ENCODE measurements at places on chromosomes 16 and 17.

DNA sequence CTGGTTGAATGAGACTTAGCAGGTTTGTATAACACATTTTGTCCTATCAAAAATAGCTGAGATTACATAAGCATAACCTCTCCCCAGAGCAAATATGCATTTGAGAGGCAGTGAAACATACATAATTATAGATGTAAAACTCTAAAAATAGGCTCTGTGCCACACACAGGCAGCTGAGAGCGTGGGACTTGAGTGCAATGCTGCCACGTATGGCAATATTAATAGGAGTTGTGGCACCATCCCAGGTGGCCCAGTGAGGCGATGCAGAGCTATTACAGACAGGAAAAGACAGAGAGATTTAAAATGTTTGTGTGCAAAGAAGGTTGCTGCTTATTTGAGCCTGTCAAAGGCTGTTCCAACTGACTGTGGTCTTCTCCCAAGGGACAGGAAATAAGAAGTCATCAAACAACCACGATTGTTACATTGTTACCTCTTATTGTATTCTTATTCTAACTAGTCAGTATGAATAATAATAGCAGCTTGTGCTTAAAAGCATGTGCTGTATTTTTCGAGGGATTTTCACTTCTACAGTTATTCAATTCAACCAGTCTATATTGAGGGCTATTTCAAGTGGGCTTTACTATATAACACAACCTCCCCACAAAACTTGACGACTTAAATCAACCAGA, 116.5 kb downstream of the SALL1 start:
- no peak for DNase-seq

GRCh38 chr17:45953561-45953960, 45.5 kb upstream of the STH start:
- no peak for DNase-seq

- DNase-seq = no peak
Observed at GRCh38 chr17:79019632-79020584, 4.1 kb upstream of the C1QTNF1 start.

GRCh38 chr17:8674344-8675305, 44.1 kb upstream of the MYH10 start:
- no peak for DNase-seq

- DNase-seq = no peak
Observed at GRCh38 chr17:1995321-1995892, 29.7 kb downstream of the RTN4RL1 start.

DNA sequence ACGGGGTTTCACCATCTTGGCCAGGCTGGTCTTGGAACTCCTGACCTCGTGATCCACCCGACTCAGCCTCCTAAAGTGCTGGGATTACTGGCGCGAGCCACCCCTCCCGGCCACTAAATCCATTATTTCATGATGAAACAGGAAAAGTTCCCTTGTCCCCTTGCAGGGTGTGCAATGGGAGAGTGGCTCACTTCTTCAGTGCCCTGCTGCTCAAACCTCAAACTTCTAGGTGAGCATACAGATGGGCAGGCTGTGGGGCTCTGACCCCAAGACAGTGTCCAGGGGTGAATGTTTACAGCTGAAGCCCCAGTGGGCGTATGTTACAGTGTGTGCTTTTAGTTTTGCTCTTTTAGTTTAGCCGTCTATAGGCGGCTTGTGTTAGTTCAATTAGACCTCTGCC, 34.7 kb downstream of the GJC1 start:
- no peak for DNase-seq

- no peak for DNase-seq
Observed at GRCh38 chr17:38970128-38970527, 2.9 kb upstream of the FBXO47 start.

- DNase-seq = no peak
Observed at GRCh38 chr16:57689762-57690558, 4.6 kb upstream of the DRC7 start.

- no peak for DNase-seq
Observed at GRCh38 chr17:67178555-67178954, 66.4 kb downstream of the HELZ start.

GRCh38 chr17:77372444-77373298, 231.9 kb downstream of the SEC14L1 start:
- no peak for DNase-seq

DNA sequence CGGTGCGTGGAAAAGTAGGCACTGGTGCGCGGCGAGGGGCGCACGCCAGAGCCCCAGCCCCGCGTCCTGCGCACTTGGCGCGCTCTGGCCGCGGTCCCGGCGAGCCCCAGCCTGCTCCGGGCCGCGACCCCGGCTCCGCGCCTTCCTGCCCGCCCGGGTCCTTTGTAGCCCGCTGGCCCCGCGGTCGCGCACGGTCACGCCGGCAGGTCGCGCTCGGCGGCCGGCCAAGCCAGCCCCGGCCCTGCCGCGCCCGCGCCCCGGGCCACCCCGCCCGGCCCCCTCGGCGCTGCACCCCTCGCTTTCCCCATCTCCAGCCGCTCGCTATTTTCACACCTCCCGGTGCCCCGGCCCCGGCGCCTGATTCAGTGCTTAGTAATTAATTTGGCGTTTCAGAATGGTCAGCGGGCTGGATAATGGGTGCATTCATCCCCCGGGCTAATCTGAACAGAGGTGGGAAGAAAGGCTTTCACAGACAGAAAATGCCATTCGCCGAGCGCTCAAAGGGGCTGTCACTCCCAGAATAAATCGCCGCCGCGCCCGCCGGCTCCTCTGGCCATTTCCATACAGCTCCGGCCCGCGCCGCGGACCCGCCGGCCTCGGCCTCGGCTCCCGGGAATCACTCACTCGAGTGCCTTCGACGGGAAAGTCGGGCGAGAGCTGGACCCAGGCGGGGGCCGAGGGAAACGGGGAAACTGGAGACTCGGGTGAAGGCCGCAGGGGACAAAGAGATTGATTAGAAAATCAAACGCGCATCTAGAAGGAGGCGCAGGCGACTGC, 17.8 kb upstream of the NTN1 start:
- DNase-seq = no peak

- DNase-seq = no peak
Observed at GRCh38 chr17:64448665-64449512, at the start of gene MILR1. Gene MILR1 (plus strand): TSS chr17:64449115. CDS start chr17:64449169, 54 bp downstream.

DNA sequence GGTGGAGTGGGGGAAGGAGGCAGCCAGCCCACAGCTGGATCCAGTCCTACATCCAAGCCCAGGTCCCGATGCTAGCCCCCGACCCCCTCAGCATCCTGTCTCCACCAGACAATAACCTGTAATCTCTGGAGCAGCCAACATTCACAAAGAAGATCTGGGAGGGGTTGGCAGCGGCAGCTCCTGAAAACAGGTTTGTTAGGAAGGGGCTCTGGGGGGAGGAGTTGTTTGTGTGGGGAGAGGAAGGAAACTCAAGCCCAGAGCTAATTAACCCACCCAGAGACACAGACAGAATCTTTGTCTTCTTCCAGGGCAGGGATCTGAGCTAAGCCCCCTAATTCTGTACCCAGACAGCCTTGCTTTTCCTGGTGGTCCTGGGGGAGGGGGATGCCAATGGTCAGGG, 4.6 kb upstream of the C17orf113 start:
- DNase-seq = no peak

DNA sequence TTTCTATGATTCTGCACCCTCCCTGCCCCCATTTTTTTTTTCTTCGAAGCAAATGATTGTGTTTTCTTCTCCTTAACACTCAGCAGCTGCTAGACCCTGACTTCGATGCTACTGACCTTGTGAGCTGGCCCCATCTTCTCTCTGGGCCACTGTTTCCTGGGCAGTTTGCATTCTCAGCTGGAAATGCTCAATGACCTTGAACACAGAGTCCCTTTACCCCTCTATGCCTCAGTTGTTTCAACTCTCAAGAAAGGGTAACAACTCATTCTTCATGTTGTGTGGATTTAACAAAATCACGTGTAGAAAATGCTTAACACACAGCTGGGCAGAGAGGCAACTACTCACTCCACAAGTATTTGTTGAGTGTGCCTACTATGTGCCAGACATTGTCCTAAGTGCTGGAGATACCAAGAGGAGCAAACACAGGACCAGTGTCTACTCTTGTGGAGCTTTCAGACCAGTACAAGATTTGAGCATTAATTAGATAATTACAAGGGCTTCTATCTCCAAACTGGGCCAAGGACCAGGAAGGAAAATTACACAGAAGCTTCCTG, 66.2 kb downstream of the IQCK start:
- no peak for DNase-seq

DNA sequence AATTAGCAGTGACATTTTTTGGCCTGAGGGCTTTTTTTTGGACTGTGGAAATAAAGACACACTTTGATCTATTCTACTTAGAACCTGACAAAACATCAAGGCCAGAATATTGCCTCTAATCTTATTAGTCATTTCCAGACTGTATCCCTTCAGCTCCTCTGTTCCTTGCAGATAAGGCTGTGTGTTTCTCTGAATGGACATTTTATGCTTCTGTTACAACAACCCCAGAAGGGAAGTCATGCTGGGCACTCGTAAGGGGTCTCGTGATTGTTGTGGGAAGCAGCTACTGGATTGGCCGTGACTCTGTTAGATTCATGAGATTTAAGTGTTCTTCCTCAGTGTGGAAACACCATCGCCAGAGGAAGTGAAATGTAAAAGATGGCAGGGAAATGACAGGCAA, 31.6 kb upstream of the HS3ST2 start:
- no peak for DNase-seq

DNA sequence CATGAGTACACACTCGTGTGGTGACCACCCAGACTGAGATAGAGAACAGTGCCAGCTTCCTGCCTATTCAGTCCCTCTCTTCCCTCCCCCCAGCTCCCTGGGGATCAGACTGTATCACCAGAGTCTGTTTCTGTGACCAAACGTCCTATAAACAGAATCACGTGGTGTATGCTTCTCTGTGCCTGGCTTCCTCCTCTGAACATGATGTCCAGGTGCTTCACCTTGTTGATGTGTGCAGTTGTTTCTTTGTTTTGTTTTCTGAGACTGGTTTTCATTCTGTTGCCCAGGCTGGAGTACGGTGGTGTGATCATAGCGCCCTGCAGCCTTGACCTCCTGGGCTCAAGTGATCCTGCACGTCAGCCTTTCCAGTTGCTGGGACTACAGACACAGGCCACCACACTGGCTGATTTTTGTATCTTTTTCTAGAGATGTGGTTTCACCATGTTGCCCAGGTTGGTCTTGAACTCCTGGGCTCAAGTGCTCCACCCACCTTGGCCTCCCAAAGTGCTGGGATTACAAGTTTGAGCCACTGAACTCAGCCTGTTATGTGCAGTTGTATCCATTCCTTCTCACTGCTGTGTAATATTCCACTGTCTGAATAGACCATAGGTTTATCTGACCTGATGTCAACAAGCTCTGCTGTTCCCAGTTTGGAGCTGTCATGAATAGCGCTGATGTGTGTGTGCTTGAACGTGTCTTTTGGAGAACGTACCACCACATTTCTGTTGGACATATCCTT, 28.9 kb upstream of the PRM1 start:
- no peak for DNase-seq

DNA sequence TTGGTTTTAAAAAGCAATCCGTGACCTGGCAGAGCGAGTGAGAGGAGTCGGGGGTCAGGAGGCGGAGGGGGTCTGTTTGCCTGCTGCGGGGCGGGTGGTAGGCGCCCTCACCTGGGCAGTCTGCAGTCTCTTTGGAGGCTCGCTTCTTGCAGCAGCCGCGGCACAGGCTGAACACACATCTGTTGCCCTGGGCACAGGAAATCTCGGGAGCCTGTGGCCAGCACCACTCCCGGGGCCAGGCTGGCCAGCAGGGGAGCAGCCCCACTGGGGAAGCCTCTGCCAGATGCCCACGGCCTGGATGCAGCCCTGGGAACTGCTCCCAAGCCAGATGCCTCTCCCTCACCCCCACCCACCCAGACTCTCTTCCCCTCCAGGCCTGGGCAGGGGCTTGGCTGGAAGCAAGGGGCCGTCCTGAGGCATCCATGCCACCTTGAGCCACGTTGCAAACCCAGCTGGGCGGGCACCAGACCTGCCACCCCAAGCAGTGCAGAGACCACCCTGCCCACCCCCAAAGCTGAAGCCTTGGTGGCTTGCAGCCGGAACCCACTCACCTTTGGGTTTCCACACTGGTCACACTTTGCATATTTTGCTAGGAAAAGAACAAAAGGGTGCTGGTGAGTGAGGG, 6.6 kb downstream of the GPS1 start:
- no peak for DNase-seq

DNA sequence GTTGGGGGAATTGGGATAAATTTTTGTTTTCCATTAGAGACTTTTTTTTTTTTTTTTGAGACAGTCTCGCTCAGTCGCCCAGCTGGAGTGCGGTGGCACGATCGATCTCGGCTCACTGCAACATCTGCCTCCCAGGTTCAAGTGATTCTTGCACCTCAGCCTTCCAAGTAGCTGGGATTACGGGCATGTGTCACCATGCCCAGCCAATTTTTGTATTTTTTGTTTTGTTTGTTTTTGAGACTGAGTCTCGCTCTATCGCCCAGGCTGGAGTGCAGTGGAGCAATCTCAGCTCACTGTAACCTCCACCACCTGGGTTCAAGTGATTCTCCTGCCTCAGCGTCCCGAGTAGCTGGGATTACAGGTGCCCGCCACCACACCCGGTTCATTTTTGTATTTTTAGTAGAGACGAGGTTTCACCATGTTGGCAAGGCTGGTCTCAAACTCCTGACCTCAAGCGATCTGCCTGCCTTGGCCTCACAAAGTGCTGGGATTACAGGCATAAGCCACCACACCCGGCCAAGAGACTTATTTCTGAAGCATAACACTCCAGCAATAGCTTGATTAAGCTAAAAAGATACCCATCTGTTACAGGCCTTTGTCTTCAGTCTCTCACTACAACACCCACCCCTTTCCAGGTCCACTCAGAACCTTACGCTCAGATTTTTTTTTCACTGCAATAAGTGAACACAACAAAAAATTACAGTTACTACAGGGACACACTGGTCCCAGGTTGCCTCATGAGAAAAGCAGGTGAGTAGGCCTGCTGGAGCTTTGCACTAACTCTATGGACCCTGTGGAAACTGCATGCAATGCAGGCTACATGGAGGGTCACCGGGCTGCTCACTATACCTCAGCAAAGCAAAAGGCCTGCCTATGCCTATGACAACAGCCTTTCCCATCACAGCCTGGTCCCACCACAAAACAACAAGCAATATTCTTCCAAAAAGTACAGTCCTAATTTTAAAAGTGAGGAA, 34.6 kb downstream of the KANSL1 start:
- DNase-seq = no peak

DNA sequence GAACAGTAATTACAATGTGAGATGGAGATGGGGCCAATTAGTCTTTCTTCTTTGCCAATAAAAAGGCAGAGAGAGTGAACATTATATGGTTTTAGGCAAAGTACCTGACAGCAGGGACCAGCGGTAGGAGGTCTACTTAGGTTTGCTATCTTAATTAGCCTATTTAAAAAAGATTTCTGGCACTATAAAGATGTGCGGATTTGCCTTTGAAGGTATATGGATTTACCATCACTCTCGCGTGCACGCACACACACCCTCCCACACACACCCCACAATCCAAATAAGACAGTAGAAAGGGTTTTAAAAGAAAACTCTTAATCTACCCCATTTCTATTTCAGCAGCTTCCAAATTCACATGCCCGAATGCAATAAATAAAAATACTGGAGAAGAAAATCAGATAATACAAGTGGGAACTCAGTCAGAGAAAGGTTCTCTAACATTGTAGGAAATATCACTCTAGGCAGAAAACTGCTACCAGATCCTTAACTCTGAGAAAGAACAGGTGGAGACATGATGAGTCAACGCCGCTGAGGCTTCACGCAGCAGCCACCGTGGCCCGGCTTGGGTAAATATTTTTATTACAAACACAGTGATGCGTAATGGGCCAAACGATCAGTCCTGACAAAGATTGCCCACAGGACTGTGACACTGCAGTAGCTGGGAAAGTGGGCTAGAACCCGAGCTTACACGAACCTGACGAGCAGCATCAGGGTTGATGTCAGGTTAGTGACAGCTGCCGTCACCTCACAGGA, 66.6 kb upstream of the AXIN2 start:
- DNase-seq = no peak
